HT1080 (cell line): ENCODE measurements at places on chromosomes 5 and 9.

DNA sequence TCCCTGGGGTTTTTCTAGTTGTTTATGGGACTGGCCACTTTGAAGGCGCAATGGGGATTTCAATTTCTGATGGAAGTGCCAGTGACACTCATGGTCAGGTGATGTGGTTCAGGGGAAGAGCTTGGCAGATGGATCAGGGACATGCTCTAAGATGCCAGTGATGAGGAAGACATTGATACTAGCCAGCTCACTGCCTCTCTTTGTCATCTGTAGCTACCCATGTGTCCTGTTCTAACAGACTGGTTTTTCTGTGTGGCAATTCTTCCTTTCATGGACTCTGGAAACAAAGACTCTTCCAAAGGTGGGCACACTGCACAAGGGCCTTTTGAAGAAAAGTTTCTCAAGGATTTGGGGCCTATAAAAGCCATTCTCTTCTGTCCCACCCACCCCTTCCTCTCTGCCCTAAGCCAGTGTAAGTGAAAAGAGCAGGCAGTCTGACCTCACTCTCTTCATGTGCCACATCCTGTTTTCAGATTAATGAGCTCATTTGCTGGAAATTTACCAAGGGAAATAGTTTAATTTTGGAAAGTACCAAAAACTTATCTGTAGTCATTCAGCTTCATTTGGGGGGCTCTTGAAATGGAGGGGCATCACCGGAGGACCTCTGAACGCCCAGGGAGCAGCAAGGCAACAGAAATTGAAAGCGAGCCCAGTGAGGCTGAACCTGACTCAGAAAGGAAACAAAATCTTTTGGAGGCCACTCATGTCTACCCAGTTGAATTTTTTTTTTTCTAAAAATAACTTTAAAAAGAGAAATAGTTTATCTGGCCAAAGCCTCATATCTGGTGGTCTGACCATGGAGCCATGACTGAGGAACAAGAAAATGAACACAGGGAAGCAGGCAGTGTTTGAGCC, 4.9 kb upstream of the TRAF1 start:
- peak; percentile 76 for DNase-seq

DNA sequence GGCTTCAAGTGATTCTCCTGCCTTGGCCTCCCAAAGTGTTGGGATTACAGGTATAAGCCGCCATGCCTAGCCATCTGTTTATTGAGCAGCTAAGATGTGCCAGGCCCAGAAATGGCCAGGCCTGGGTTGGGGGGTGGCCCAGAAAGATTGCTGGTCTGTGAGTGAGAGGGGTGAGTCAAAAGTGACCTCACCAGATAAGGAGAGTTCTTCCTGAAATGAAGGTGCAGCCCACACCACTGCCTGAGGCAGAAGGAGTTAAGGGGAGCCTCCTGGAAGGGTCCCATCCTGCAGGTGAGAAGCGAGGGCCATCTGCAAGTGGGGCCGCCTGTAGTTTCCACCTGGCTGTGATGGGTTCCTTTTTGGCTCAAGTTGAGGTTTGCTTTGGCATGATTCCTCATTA, 96.9 kb upstream of the KLF4 start:
- DNase-seq, result peak; percentile 11

- peak; percentile 52 for DNase-seq
These were observed 381.8 kb downstream of the ADGRV1 start for GRCh38 chr5:90940227-90940995.

- peak; percentile 64 for DNase-seq
These were observed 25.0 kb upstream of the IL17B start for GRCh38 chr5:149403923-149404745.

- no peak for DNase-seq
These were observed 13.3 kb downstream of the OR13J1 start for GRCh38 chr9:35856882-35857281.

GRCh38 chr5:60226128-60226527, 332.6 kb upstream of the PDE4D start:
- DNase-seq, result no peak

DNA sequence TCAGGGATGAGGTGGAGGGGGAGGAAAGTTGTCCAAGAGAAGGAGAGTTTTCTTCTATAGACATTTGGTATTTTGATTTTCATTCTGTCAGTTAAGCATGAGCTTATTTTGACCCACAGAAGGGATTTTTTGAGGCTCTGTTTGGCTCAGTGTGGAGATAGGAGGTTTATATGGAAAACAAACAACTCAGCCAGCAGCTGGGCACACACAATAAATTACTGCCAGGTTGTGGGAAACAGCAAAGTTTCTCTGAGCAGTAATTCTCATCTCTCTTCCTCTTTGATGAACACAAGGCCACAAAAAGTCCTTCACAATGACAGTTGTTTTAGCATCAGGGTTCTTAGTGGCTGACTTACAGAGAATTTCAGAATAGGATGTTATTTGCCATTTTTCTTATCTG, 486.1 kb downstream of the KDM4C start:
- DNase-seq, result no peak

GRCh38 chr9:89611425-89611824, 6.6 kb downstream of the GADD45G start:
- no peak for DNase-seq

GRCh38 chr5:134438721-134439123, 27.0 kb upstream of the CDKN2AIPNL start:
- no peak for DNase-seq

- no peak for DNase-seq
These were observed 34.4 kb upstream of the KCNIP1 start for GRCh38 chr5:170469414-170469813.

DNA sequence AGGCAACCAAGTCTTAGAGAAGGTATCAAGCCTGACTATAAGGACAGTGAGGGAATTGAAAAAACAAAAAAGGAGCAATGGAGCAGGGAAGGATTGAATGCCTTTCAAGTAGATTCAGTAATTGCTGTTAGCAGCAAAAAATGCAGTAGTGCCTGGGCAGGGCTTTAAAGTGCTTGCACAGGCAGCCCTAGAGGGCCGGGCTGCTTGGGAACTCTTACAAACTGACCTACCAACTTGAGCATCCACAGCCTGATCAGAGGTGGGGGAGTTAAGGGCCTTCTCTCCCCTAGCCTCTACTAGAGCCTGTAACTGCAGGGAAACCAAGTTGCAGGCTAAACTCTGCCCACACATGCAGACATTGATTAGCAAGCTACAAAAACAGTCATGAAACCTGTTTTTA, 19.4 kb downstream of the FXN start:
- DNase-seq, result no peak

GRCh38 chr9:19665146-19665863, 123.5 kb downstream of the SLC24A2 start:
- no peak for DNase-seq
